Endothelial cell (in vitro differentiated cells): ENCODE measurements at places on chromosomes 3 and 15. TPM values are rescaled to one million over a fixed set of nuclear protein-coding genes. Genes with fewer than 3 reads are reported as not detected.

DNA sequence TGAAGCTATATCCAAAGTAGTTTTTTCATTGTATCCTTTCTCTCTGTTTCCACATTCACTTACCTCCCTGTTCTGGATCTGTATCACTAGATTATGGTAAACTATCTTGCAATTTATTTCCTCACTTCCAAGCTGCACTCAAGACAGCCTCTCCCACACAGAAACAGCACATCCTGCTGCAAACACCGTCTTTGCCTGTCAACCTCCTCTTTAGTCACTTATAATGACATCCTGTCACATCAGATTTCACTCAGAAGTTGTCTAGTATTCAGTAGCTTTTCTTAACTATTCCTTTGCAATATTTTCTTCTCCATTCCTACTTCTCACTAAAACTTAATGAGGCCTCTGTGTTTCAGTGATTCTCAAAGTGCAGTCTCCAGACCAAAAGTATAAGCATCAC lies 490.8 kb downstream of the IGSF11 start:
- H3K36me3 ChIP-seq = no peaks in the 10 kb centered on the region
- peaks cover 4% of the 10 kb centered on the region for H3K27me3 ChIP-seq
- H3K27ac ChIP-seq = no peak overlapping the region
- H3K4me3 ChIP-seq = no peak overlapping the region
- peaks cover 2% of the 10 kb centered on the region for H3K4me1 ChIP-seq
- no peak for DNase-seq

The TTC21A gene
- 41.7 TPM for total RNA-seq

The AQP9 gene
- total RNA-seq = not detected

- DNase-seq = no peak
- H3K4me1 ChIP-seq = no peaks in the 10 kb centered on the region
- H3K36me3 ChIP-seq = no peaks in the 10 kb centered on the region
- H3K27me3 ChIP-seq = no peaks in the 10 kb centered on the region
Observed at GRCh38 chr3:98680723-98681122, 82.4 kb upstream of the ST3GAL6 start.

DNA sequence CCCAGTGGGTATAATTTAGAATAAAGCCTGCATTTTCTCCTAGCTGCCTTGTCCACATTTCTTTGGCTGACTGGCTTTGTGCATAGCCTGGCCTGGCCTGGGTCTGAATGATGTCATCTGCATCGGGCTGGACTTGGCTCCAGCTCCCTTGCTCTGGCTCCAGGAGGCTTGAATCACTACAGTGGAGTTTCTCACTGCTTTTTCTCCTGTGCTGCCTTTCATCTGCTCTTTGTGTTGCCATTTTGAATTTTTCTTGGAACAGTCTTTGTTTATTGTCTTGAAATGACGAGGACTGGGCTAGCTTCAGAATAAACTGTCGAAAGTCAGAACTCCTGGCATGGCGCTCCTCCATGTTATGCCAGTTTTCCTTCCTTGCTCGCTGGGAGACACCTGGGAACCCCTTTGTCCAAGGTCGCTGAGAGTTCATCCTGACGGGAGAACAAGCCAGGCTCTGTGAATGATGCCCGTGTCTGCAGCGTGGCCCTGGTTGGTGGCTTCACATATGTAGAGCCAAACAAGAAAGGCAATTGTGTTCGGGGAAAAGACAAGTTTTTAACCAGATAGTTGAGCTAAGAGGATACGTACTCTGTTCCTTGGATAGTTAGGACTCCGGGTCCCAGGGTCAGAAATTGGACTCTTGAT lies 258.9 kb downstream of the PDZRN3 start:
- peaks cover 3% of the 10 kb centered on the region for H3K36me3 ChIP-seq
- H3K4me3 ChIP-seq = no peak overlapping the region
- no peak for DNase-seq
- no peak overlapping the region for H3K27ac ChIP-seq

GRCh38 chr15:68584756-68585573 lies 6.2 kb downstream of the CORO2B start:
- H3K27ac ChIP-seq = no peak overlapping the region
- H3K36me3 ChIP-seq = peaks cover under 1% of the 10 kb centered on the region
- DNase-seq = no peak
- no peak overlapping the region for H3K4me3 ChIP-seq
- H3K27me3 ChIP-seq = peaks cover 20% of the 10 kb centered on the region

- no peak overlapping the region for H3K4me3 ChIP-seq
- H3K27ac ChIP-seq = no peak overlapping the region
- H3K36me3 ChIP-seq = peaks cover 25% of the 10 kb centered on the region
- peaks cover 6% of the 10 kb centered on the region for H3K27me3 ChIP-seq
- peaks cover 22% of the 10 kb centered on the region for H3K4me1 ChIP-seq
Observed at GRCh38 chr3:184371570-184372018, 6.4 kb downstream of the THPO start.

DNA sequence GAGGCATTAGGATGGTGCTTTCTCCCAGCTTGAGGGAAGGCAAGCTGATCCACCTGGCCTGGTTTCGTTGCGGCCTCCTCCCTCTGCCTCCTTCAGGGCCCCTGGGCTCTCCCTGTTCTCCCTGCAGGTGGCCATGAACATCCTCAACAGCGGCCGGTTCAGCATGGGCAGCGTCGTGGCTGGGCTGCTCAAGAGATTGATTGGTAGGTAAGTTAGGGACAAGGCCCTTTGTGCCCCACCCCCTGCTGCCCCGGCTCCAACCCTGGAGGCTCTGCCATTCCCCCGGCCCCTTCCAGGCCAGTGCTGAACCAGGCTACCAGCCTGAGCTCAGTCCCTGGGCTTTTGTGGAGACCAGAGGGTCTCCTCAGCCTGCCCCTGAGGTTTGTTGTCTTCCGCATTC lies 23.0 kb downstream of the ACAD9 start:
- no peak for DNase-seq
- H3K4me1 ChIP-seq = no peaks in the 10 kb centered on the region
- peaks cover 3% of the 10 kb centered on the region for H3K27me3 ChIP-seq
- H3K27ac ChIP-seq = no peak overlapping the region
- H3K36me3 ChIP-seq = peaks cover 54% of the 10 kb centered on the region
- no peak overlapping the region for H3K4me3 ChIP-seq

DNA sequence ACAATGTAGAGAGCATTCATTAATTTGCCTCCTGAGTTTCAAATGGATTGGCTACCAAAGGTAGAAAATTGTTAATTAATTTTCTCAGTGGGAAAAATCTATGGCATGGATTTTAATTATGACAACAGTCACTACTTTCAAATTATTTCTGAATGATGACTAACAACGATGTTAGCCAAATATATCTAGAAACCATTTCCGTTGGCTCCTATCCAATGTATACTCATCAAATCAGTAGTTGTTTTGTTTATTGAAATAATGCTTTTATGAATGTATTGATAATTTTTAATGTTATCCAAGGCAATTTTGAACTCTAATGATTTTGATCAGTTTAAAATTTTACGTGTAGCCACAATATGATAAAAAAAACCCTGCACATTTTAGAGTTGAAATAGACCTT lies 333.4 kb downstream of the NAALADL2 start:
- peaks cover 2% of the 10 kb centered on the region for H3K27me3 ChIP-seq
- H3K4me3 ChIP-seq = no peak overlapping the region
- no peaks in the 10 kb centered on the region for H3K4me1 ChIP-seq

DNA sequence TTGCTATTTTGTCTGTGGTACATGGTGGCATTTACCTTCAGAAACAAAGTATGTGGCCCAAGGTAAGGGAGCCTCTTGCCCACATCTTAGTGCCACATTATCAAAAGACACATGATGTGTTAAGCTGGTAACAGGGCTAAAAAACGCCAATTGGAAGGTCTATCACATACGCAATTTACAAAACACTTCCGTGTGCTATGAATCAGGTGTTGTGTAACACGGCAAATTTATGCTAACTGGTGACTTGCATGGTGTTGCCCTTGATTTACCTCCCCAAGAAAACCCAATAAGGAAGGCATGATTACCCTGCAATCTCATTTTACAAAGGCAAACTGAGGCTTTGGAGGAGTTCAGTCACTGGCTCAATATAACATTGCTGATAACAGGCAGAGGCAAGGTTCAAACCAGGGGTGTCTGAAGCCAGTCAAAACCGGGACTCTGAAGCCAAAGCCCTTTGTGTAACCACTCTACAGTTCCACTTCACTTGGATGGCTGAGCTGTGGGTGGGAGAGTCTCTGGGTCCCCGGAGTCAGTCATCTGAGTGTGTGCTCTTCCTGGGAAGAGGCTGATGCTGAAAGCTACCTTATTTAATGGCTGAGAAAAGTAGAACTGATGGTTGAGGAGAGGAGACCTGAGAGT lies 103.9 kb upstream of the BCL6 start:
- H3K27ac ChIP-seq = no peak overlapping the region
- H3K4me3 ChIP-seq = no peak overlapping the region
- DNase-seq = no peak
- no peaks in the 10 kb centered on the region for H3K4me1 ChIP-seq
- H3K36me3 ChIP-seq = no peaks in the 10 kb centered on the region

- H3K4me1 ChIP-seq = peaks cover 3% of the 10 kb centered on the region
- peaks cover 24% of the 10 kb centered on the region for H3K36me3 ChIP-seq
- peaks cover 3% of the 10 kb centered on the region for H3K27me3 ChIP-seq
Observed at GRCh38 chr15:77208241-77208640, 137.3 kb upstream of the TSPAN3 start.

DNA sequence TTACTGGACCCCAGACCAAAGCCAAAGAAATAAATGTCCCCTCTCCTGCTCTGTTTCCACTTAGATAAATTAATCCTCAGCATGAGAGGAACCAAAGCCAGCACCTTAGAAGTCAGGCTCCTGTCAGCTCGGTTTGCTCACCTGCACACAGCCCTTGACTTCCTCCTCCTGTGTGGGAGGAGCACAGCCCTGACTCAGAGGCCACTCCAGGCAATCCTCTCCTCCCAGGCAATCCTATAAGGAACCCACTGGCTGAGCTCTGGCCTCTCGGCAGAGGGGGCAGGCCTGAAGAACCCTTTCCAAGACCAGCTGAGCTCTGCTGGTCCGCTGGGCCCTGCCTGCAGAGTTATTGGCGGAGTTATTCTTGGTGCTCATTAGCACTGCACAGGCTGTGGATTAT lies 30.8 kb downstream of the LIPC start:
- no peak overlapping the region for H3K4me3 ChIP-seq
- H3K36me3 ChIP-seq = no peaks in the 10 kb centered on the region
- peaks cover 9% of the 10 kb centered on the region for H3K27me3 ChIP-seq
- peaks cover 18% of the 10 kb centered on the region for H3K4me1 ChIP-seq

GRCh38 chr3:149273096-149273751 lies 51.6 kb upstream of the CP start:
- no peaks in the 10 kb centered on the region for H3K36me3 ChIP-seq
- no peak overlapping the region for H3K27ac ChIP-seq
- H3K4me3 ChIP-seq = no peak overlapping the region
- DNase-seq = peak; percentile 50

GRCh38 chr3:94607778-94608177 lies 544.9 kb downstream of the NSUN3 start:
- H3K27me3 ChIP-seq = no peaks in the 10 kb centered on the region
- no peaks in the 10 kb centered on the region for H3K36me3 ChIP-seq
- H3K4me3 ChIP-seq = no peak overlapping the region
- DNase-seq = no peak

DNA sequence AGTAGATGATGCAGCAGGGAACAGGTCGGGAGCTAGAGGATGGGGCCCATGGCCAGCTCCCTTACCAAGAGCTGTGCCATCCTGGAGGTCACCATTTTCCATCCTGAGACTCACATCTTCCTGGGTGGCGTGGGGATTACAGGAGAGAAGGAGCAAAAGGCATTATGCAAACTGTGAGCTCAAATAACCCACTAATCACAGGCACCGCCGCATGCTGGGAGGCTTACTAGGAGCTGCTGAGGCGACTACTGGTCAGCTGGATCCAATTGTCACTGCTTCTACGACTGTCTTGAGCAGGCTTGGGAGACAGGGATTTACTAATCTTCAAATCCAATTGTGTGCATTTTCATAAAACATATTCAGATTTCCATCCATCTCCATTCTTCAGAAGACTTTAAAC lies 12.5 kb upstream of the KBTBD12 start:
- H3K4me3 ChIP-seq = no peak overlapping the region
- no peaks in the 10 kb centered on the region for H3K36me3 ChIP-seq
- H3K27me3 ChIP-seq = peaks cover 1% of the 10 kb centered on the region
- no peak for DNase-seq
- H3K27ac ChIP-seq = no peak overlapping the region

The SPESP1 gene
- not detected for total RNA-seq

GRCh38 chr3:169939320-169939719 lies 27.3 kb upstream of the SEC62 start:
- H3K27me3 ChIP-seq = peaks cover 2% of the 10 kb centered on the region
- DNase-seq = no peak
- no peaks in the 10 kb centered on the region for H3K36me3 ChIP-seq
- no peak overlapping the region for H3K4me3 ChIP-seq

DNA sequence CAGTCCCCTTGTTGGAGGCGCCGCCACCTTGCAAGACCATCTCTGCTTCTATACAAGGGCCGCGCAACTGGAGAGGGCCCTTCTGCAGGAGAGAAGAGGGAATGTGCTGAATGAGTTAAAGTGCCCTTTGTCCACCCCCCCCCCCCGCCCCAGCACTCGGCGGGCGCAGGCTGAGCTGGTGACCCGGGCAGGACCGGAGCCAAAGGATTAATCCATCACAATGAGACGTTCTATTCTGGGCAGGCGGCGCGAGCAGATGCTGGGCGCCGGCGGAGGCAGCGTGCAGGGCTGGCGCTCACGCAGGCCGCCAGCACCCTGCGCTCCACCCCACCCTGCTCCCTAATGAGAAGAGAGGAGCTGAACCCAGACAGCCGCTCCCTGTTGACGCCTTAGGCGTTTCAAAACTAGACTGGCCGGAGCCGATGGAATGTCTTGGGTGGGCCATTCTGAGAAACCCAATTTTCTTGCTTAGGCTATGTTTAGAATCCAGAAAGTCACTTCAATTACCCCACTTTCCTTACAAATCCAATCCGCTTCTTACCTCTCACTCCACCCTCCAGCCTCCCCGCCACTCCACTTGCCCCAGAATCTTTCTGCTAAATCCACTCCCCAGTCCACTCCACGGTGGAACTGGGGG lies 32.9 kb downstream of the GJD2 start:
- H3K4me1 ChIP-seq = peaks cover 2% of the 10 kb centered on the region
- H3K27ac ChIP-seq = no peak overlapping the region
- peak; percentile 22 for DNase-seq
- H3K27me3 ChIP-seq = peaks cover 3% of the 10 kb centered on the region
- no peaks in the 10 kb centered on the region for H3K36me3 ChIP-seq
- peak overlapping the region; percentile 62 for H3K4me3 ChIP-seq

DNA sequence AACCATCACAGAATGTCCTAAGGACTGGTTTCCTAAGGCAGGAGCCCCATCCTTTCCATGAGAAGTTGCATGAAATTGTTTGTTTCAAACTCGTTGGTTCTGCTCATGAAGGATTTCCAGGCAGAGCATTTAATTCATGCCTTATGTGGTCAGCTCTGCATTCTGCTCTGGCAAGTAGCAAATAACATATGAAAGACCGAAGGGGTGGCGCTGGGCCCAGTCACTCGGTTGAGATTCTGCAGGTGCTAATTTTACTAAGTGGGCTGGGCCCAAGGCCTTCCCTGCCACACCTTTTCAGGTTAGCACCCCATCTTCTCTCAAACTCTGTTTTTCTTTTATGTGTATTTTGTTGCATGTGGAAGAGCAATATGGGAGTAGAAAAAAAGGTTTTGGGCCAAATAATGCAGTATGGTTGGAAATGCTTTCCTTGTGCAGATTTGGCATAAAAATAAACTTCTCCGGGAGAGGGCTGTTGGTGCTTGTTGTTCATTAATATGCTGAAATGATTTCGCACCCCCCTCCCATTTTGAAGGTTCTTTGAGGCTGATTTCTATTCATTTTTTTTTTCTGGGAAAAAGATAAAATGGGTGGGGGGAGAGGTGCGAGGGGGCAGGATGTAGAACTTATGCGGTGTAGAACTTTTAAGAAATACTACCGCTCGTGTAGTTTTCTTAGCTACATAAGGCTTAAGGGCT lies 182.9 kb upstream of the FEZF2 start:
- no peaks in the 10 kb centered on the region for H3K4me1 ChIP-seq
- no peak overlapping the region for H3K27ac ChIP-seq
- H3K36me3 ChIP-seq = no peaks in the 10 kb centered on the region
- peaks cover 3% of the 10 kb centered on the region for H3K27me3 ChIP-seq
- no peak overlapping the region for H3K4me3 ChIP-seq

The ISL2 gene
- total RNA-seq = 1.4 TPM
